ENCODE measurements at places on chromosomes 2 and 18. TPM values are rescaled to one million over a fixed set of nuclear protein-coding genes. Genes with fewer than 3 reads are reported as not detected.

The MBOAT2 gene
- total RNA-seq, result 29.5 TPM

The WDR35 gene
- total RNA-seq, result 4.0 TPM

The KCTD18 gene
- total RNA-seq, result 15.2 TPM

The TRIM54 gene
- not detected for total RNA-seq

The ZAP70 gene
- total RNA-seq, result not detected

The HOXD13 gene
- 2.1 TPM for total RNA-seq

The SELENOI gene
- total RNA-seq, result 19.8 TPM

The CD28 gene
- total RNA-seq, result not detected

The SERTAD2 gene
- total RNA-seq, result 10.0 TPM

GRCh38 chr2:85945586-85945985 lies 56.8 kb upstream of the ST3GAL5 start:
- DNase-seq, result peak; percentile 15

- DNase-seq, result peak; percentile 22
These were observed 21.3 kb downstream of the CYRIA start for GRCh38 chr2:16644221-16644925.

GRCh38 chr2:24913911-24914310 lies 6.1 kb downstream of the ADCY3 start:
- DNase-seq, result no peak

DNA sequence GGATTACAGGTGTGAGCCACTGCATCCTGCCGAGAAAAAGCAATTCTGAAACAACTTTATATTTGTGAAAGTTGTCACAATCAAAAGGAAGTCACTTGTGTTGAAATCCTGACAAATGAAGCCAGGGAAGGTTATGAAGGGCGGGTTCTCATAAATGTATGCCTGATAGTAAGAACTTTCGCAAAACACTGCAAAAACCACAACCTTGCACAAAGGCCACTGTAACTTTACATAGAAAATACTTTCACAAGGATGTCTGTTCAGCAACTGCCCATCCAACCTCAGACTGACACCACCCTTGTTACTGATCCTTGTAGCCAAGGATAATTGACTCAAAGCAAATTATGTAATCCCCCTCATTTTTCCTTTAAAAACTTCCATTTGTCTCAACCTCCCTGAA lies 90.6 kb downstream of the SLC4A3 start:
- DNase-seq, result no peak

DNA sequence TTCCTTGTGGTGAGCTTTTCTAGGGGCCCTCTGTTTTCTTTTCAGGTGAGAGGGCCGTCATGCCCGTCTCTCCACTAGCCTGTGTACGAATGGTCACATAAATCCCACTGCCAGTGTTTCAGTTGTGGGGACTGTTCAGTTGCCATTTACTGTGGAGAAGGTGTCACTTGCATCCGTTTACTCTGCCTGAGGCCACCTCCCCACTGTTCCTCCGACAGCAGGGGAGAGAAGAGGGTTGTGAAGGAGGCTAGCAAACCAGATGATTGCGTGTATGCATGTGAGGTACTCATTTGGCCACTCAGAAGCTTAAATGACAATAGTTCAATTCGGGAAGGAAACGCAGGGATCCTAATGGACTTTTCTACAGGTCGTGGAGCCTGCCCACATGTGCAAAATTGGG lies 3.3 kb downstream of the MTCL1 start:
- DNase-seq, result no peak

DNA sequence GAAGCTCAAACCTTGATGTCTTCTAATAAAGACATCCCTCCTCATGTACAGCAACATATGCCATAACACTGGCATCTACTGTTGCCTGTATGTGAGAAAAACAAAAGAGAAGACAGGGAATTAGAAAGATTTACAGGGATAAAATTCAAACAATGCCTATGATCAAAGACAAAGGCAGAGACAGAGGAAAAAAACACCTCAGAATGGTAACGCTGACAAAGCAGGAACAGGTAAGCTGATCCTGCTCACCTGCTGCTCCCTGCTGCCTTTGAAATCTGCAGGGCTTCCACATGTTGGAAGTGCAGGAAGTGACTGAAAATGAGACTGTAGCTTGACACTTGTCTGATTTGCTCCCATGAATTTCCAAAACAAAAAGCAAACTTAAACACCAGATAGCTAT lies 90.2 kb upstream of the DNAJC10 start:
- DNase-seq, result no peak

DNA sequence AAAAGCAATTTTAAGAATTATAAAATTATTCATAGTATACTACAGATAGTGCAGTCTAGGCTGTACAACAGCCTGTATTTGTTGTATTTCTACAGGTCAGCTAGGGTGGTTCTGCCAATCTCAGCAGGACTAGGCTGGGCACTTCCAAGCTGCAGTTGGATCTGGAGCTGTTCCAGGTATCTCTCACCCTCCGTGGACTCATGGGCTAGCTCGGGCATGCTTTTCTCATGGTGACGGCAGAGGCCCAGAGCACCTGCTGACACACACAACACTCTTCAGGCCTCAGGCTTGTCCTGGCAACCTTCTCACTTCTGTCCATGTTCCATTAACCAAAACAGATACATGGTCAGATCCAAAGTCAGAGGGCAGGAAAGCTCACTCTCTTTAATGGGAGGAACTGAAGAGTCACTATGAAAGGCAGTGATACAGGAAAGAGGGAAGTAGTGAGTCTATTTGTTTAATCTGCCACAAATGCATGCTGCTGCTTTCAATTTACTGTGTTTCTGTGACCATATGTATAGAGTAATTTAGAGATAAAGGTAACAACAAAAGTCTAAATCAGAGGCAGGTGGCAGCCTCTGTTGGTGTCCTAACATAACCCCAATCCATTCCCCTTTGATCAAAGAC lies 462.4 kb upstream of the ACVR2A start:
- DNase-seq, result no peak

GRCh38 chr2:200861617-200862155 lies 2.8 kb downstream of the CLK1 start:
- DNase-seq, result no peak

GRCh38 chr2:16135913-16136310 lies 195.6 kb downstream of the MYCN start:
- DNase-seq, result no peak

All from M059J (cell line).